CD4-positive, alpha-beta T cell treated with Interleukin-4 for 1 hour (primary cell): ENCODE measurements at places on chromosomes 3 and 15.

DNA sequence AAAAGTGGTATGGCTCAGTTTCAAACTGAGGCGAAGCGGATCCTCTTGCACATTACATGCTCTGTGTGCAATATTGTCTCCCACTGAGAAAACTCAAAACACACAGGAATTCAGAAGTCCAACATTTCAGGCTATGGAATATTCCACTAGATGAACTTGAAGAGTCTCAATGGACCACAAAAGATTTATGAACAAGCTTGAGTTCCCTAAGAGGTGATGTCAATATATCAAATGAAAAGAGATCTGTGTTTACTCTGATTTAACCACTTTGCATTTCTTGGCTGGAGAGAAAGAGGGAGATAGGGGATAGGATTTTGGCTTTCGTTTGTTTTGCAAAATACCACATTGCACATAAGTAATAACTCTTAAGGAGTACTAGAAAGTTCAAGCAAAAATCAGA, 20.3 kb downstream of the PDZRN3 start:
- DNase-seq: no peak

DNA sequence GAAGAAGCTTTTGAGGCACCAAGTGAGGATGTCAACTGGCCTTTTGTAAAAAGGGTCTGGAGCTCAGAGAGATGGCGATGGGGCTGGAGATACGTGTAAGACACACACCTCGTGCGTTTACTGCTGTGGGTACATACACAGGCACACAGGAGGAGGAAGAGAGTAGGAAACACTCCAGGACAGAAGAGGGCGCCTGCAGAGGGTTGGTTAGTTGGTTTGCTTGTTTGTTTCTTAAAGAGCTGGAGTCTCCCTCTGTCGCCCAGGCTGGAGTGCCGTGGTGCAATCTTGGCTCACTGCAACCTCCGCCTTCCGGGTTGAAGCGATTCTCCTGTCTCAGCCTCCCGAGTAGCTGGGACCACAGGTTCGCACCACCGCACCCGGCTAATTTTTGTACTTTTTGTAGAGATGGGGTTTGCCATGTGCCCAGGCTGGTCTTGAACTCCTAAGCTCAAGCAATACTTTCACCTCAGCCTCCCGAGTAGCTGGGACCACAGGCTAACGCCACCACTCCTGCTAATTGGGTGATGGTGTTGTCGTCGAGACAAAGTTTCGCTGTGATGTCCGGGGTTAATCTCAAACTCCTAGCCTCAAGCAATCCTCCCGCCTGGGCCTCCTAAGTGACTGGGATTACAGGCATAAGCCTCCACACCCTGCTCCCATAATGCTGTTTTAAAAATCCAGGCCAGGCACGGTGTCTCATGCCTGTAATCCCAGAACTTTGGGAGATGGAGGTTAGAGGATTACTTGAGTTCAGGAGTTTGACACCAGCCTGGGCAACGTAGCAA, 1.3 kb upstream of the PRR20G start:
- DNase-seq: no peak

DNA sequence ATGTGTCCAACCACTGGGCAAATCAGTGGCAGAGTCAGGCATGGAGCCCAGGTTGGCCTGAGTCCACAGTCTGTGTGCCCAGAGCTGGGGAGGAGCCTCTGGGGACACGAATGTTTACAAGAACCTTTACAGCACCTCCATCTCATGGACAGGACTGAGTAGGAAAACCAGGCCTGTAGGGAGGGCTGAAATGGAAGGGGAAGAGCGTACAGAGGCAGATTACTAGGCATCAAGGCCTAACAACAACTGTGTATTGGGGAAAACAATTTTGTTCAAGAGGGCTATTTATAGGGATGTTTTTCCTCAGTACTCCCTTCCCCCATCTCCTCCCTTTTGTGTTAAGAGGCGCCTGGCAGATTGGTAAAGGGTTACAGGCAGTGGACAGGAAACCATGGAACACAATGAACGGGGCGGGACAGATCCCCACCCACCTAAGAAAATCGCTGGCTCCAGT, 15.1 kb upstream of the ARHGAP31 start:
- no peak for DNase-seq

DNA sequence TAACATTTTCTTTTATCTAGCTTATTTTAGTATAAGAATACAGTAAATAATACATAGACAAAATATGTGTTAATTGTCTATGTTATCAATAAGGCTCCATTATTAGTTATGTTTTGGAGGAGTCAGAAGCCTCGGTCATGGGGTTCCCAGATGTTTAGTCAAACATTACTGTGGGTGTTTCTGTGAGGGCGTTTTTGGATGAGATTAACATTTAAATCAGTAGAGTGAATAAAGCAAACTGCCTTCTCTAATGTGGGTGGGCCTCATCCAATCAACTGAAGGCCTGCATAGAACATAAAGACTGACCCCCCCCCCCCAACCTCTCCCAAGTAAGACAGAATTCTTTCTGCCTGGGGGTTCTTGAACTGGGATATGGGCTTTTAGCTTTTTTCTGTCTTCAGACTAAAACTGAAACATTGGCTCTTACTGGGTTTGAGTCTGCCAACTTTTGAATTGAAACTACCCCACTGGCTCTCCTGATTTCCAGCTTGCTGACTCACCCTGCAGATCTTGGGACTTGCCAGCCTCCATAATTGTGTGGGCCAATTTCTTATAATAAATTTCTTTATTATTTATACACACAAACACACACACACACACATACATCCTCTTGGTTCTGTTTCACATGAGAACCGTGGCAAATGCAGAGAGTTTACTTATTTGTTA, 192.0 kb downstream of the TPRG1 start:
- DNase-seq: no peak

DNA sequence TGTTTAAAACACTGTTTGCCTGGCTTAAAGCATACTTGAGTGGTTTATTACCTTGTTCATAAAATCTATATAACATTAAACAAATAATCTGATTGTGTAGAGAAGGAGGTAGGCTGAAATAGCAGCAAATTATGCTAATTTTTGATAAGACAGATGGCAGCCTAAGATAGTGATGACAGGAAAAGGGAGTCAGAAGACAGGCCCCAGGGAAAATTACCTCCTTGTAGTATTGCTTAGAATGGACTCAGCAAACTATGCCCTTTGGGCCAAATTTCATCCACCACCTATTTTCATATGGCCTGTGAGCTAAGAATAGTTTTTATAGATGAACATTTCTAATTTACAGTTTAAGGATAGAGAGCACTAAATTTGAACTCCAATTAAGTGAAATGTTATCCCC, 37.8 kb downstream of the CHD2 start:
- DNase-seq: no peak
